Activated T-cell treated with anti-CD3 and anti-CD28 coated beads for 1 hour (primary cell): ENCODE measurements at places on chromosomes 1 and 21.

- DNase-seq: no peak
Observed at GRCh38 chr1:161998811-161999210, 24.9 kb downstream of the OLFML2B start.

- no peak for DNase-seq
Observed at GRCh38 chr1:184563308-184563707, 176.5 kb downstream of the C1orf21 start.

GRCh38 chr1:49197081-49197480 is 420.4 kb upstream of the BEND5 start:
- no peak for DNase-seq

GRCh38 chr21:34984356-34985058 is 64.6 kb downstream of the RUNX1 start:
- DNase-seq: no peak

DNA sequence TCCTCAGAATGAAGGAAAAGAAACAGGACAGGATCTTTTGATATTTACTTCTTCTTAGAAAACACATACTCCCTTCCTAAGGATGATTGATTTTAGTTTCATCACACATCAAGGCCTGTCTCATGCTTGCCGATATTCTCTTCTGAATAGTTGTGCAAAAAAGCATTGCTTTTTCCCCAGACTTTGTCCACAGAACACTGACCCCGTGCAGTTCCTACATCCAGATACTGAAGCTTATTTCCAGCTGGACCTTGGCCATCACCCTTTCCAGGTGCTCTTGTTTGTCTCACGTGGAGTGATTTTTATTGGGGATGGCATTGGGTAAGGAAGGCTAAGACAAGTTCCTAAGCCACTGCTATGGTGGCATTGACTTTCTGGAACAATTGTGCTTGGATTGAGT is 197.3 kb upstream of the HOOK1 start:
- DNase-seq: no peak

GRCh38 chr1:9238550-9238949 is 4.0 kb downstream of the H6PD start:
- no peak for DNase-seq

- DNase-seq: no peak
Observed at GRCh38 chr1:222995620-222996309, 147.3 kb downstream of the TLR5 start.

- DNase-seq: no peak
Observed at GRCh38 chr1:159970932-159971342, 16.9 kb upstream of the SLAMF9 start.

- DNase-seq: no peak
Observed at GRCh38 chr1:218350801-218351266, 5.7 kb downstream of the TGFB2 start.

- DNase-seq: no peak
Observed at GRCh38 chr1:46612937-46613660, 3.5 kb downstream of the MOB3C start.

- no peak for DNase-seq
Observed at GRCh38 chr21:38850277-38850951, 44.7 kb downstream of the ETS2 start.

DNA sequence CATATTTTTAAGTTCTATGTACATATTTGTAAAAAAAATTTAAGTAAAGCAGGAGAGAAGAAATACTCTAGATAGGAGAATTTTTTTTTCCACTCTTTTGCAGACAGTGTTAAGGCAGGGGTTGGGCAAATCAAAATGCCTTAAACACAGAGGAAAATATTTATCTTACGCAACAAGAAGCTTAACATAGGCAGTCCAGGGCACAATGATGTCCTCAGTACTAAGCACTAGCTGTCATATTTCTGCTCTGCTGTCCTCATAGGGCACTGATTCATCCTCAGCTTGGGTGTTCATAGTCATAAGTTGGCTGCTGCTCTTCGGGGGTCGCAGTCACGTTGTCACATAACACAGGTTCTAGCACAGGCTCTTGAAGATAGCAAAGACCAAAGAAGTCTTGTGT is 247.4 kb downstream of the PTBP2 start:
- DNase-seq: no peak

DNA sequence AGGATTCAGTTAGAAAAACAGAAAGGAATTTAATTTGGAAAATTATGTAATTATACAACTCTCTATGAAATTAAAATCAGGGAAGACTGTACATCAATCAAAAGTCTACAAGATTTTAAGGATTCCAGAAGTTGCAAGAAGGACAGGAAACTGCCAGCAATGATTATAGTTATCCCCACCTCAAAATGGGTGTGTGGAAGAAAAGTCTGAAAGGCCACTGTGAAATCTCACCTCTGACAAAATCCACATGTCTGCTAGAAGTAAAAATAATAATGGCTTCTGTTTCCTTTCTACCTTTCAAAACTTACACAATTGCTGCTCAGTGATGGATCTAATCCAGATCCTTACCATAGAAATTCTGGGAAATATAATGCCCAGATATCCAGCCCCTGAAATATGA is 708.1 kb upstream of the ADGRL4 start:
- DNase-seq: no peak

GRCh38 chr1:76862447-76862846 is 4.8 kb upstream of the ST6GALNAC5 start:
- no peak for DNase-seq

GRCh38 chr21:34814529-34814951 is 145.7 kb downstream of the CLIC6 start:
- DNase-seq: no peak

- no peak for DNase-seq
Observed at GRCh38 chr1:116104667-116105066, 6.5 kb upstream of the MAB21L3 start.

- DNase-seq: no peak
Observed at GRCh38 chr1:65625528-65625927, 167.2 kb upstream of the PDE4B start.

- DNase-seq: no peak
Observed at GRCh38 chr1:151526735-151527525, 13.2 kb upstream of the TUFT1 start.

- no peak for DNase-seq
Observed at GRCh38 chr21:43658769-43659135, 536 bp downstream of the HSF2BP start.

DNA sequence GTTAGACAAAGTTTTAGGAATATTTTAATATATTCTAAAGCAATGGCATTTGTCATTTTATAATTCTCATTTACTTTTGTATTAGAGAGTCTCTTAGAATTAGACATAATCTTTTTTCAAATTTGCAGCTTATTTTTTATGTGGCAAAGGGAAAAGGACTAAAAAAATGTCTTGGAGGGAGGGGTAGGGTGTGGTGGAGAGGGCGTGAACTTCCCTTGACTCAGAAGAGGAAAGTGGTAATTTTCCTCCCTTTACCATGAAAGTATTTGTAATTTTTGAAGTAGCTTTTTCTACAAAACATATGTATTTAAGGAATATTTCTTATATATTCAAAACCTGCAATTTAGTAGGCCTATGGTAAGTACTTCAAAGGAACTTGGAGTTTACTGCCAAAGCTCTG is 6.9 kb upstream of the RABGAP1L start:
- DNase-seq: no peak

- no peak for DNase-seq
Observed at GRCh38 chr1:197510691-197511378, 242.8 kb downstream of the CRB1 start.

GRCh38 chr1:233631810-233632405 is 18.0 kb downstream of the KCNK1 start:
- DNase-seq: no peak

DNA sequence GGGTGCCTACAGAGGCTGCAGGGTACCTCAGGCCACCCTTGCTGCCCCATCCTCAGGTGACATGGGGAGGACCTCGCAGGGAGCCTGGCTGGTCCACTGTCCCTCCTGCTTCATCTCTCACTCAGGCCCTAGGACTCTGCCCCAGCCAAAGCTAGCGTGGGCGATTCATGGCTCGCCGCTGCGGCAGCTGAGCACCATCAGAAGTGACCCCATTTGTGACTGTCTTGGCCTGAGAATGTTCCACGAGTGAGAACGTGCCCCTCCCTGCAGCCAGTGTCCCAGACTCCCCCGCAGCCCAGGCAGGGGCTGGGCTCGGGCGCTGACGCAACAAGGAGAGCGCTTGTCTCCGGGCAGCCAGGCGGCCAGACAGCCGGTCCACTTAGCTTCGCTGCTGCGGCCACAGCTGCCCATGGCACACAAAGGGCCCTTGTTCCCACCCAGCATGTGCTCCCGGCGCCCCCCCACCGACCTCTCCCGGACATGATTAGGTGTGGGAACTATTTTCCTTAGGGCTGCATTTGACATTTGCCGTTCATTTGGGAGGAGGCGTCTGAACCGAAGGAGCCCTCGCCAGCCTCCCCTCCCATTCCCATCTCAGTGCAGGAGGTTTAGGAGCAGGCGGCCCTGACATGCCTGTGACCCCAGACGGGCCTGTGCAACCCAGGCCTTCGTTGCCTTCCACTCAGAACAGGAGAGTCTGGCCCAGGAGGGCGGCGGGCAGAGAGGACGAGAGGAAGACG is 19.3 kb upstream of the POFUT2 start:
- DNase-seq: no peak

DNA sequence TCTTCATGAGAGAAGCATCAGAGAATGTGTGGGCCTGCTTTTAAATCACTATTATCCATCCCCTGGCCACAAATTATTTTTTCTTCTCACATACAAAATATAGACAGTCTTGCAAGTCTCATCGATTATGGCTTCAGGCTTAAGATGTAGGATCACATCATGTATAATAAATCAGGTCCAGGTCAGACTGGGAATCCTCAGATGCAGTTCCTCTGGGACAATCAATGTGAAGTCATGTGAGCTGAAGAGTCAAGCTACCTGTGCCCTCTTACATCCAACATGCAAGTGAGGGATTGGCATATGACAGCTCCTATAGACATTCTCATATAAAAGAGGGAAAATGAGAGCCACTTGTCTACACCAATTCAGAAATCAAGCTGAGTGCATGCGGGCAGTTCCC is 631.8 kb downstream of the PTPRU start:
- DNase-seq: no peak

DNA sequence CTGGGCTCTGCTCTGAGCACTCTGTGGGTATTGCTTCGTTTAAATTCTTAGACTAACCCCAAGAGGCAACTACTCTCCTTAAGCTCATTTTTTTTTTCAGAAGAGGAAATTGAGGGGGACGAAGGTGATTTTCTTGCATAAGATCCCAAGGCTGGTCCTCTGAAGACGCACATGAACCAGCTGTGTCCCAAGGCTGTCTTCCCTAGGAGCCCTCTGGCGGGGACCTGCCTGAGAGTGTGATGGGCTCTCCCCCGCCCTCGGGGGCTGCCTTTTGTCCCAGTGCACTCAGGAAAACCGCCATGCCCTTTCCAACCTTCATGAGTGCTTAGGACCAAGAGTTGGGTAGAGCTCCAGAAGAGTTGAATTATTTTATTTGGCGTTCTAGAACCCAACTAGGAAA is 21.7 kb downstream of the UMODL1 start:
- no peak for DNase-seq

DNA sequence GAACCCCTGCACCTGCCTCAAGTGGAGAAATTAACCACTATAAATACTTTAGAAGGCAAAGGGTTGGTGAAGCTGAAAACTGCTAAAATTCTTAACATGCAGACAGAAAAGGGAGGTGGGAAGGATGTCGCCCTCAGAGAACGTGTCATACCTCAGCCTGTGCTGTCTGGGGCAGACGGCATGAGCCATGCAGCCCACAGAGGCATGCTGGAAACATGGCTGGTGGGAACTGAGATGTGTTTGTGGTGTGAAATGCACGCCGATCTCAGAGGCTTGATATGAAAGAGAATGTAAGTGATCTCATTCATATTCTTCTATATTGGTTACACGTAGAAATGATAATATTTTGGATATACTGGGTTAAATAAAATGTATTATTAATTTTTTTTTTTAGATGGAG is 16.3 kb downstream of the AGPAT3 start:
- no peak for DNase-seq

DNA sequence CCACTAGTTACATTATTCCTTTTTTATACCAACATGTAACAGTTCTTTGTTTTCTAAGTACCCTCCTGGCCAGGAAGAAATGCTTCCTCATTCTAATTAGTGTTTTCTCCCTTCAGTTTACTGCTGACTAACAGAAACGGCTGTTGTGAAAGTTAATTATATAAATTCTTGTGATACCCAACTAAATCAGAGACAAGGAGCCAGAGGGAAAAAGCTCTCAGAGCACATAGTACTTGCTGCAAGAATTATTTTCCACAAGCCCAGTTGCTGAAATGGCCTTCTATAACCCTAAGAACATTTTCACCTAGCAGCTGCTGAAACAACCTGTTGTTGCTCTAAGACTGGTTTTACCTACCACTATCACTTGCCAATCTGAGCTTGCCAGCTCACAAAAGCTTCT is 82.4 kb downstream of the FAF1 start:
- no peak for DNase-seq

DNA sequence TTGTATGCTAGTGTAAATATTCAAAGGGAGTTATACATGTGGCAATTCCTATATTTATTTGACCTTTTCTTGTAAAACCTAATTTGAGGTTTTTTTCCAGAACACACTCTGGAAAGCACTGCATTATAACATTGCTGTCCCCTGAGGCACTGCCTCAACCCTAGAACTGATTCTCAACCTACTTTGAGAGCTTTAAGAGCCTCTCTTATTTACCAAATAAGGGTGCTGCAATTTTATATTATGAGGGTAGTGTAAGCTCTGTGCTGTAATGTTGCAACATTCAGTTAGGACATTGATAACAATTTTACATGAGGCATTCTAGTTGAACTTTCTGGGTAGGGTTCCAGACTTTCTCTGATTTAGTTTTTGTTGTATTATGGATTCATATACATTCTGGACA is 302.2 kb upstream of the DEPDC1 start:
- DNase-seq: no peak

DNA sequence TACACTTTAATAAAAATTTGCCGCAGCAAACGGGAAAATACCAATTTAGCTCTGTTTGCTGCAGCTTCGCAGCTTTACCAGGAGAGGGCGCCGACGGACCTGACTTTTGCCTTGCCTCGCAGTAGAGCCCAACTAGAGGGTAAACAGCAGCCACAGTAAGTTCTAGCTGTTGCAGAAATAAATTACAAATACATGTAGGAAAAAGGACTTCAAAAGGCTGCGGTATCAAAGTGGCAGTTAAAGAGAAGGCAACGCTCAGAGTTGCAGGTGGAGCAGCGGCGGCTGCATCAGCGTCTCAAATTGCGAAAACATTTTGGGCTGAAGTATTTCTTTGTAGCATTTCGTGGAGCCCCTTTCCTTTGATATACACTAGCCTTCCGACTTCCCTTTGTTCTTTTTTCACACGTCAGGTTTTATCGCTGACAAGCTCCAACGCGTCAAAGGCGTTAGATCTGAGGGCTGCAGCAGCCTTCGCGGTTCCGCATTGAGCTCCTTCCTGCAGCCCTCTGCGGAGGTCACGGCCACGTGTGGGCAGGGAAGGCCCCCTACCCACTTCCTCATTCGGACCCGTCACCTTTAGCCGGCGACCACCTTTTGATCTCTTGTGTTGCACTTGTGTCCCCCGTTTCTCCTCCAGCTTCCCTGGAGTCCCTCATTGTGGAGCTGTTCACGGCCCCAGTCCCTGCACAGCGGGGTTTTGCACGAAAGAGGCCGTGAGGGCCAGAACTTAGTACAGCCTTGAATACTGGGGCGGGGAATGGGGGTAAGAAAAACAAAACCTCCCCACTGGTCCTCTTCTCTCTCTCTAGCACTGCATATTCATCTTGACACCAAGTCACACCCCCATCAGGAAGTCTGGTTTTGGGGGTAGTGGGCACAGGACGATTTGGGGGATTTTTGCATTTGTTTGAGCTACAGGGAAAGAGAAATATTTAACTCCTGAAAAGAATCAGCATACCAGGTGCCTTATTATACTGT is 72.8 kb downstream of the S1PR1 start:
- DNase-seq: peak; percentile 69
